ENCODE measurements at places on chromosomes 16 and 17. TPM values are rescaled to one million over a fixed set of nuclear protein-coding genes. Genes with fewer than 3 reads are reported as not detected.
A peak's percentile ranks its signal among the peaks of the same experiment; 100 is the strongest.

Gene TOX3
- 1.9 TPM for total RNA-seq

Gene SCARF1
- 3.9 TPM for total RNA-seq

DNA sequence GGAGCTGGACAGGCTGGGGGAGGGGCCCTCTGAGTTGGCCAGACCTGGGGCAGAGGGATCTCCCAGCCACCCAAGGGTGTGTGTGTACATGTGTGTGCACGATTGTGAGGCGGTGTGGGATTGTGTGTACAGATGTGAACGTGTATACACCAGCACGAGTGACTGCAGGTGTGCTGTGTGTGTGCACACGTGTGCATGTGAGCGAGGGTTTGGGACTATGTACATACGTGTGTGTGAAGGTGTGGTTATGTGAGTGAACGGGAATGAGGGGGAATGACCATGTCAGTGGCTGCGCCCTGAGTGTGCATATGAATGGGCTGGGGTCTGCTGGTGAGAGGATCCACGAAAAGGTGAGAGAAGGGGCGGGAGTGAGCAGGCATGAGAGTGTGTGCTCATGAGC, 22.4 kb upstream of the TAC4 start:
- H3K4me3 ChIP-seq: no peak overlapping the region
- H3K27me3 ChIP-seq: peaks cover 10% of the 10 kb centered on the region
- DNase-seq: no peak
- no peak overlapping the region for H3K27ac ChIP-seq

GRCh38 chr16:1311738-1312466, 2.5 kb downstream of the UBE2I start:
- H3K27me3 ChIP-seq: no peaks in the 10 kb centered on the region
- peak overlapping the region; percentile 86 for H3K4me3 ChIP-seq
- no peak overlapping the region for H3K27ac ChIP-seq
- H3K36me3 ChIP-seq: peaks cover 11% of the 10 kb centered on the region

DNA sequence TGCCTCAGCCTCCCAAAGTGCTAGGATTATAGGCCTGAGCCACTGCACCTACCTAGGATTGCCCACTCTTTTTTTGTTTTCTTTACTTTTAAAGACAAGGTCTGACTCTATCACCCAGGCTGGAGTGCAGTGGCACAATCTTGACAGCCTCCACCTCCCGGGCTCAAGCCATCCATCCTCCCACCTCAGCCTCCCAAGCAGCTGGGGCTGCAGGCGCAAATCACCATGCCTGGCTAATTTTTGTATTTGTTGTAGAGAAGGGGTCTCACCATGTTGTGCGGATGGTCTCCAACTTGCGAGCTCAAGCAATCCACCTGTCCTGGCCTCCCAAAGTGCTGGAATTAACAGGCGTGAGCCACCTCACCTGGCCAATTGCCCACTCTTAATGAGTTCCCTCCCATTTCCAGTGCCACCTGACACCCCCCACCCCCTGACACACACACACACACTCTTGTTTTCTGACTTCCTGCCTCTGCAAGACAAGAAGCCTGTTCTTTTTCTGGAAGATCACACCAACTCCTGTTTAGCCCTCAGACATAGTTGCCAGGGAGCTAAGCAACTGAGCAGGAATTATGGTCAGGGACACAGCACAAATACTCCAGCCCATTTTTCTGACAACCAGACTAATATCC, 2.6 kb downstream of the OVCA2 start:
- H3K27ac ChIP-seq: peak overlapping the region; percentile 26
- no peaks in the 10 kb centered on the region for H3K27me3 ChIP-seq
- peaks cover 3% of the 10 kb centered on the region for H3K36me3 ChIP-seq
- peaks cover 39% of the 10 kb centered on the region for H3K4me1 ChIP-seq

Data from astrocyte (in vitro differentiated cells and primary cell).